ENCODE measurements at places on chromosomes 1 and 21.

DNA sequence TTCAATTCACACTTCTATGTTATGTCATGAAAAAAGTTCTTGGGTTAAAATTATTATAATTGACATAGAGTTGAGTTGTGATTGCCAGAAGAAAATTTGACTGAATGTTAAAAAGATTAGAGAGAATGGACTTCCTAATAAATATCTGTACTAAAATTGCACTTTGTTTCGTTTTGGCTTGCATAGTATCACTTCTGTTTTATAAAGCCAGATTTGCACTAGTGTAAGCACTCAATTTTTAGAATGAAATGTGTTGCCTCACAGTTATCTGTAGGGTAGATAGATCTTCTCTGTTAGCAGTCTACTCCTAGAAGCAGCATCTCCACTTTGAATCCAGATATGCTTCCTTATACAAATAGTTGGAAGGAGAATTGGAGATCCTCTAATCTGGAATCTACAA lies 95.2 kb upstream of the MPC2 start:
- H3K27me3 ChIP-seq, result no peaks in the 10 kb centered on the region
- no peak overlapping the region for H3K4me3 ChIP-seq
- DNase-seq, result no peak
- no peak overlapping the region for H3K27ac ChIP-seq
- H3K36me3 ChIP-seq, result peaks cover 2% of the 10 kb centered on the region
- no peaks in the 10 kb centered on the region for H3K4me1 ChIP-seq

- no peaks in the 10 kb centered on the region for H3K4me1 ChIP-seq
- no peak for DNase-seq
- H3K4me3 ChIP-seq, result no peak overlapping the region
- H3K27me3 ChIP-seq, result no peaks in the 10 kb centered on the region
- no peak overlapping the region for H3K27ac ChIP-seq
- H3K36me3 ChIP-seq, result no peaks in the 10 kb centered on the region
Measured at GRCh38 chr1:177024623-177025022, 139.9 kb downstream of the ASTN1 start.

- no peak overlapping the region for H3K4me3 ChIP-seq
- H3K27ac ChIP-seq, result no peak overlapping the region
- no peak for DNase-seq
- H3K27me3 ChIP-seq, result no peaks in the 10 kb centered on the region
Measured at GRCh38 chr1:118717893-118718292, 270.2 kb downstream of the TBX15 start.

DNA sequence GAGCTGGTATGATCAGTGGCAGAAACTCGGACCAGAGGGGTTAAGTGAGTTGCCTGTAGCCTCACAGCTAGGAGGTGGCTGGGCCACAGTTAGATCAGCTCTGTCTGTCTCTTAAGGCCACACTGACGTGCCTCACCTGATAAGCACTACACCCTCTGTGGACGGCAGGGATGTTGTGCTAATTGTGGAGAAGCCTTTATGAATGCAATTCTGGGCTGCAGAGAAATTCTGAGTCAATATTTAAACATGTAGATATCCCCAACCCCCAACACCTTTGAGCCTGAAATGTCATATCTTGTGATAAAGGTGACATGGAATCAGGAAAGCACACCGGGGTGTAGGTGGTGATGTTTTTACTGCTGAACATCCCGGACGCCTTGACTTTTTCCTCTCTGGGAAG lies 88.3 kb downstream of the KCNJ6 start:
- peak; percentile 73 for DNase-seq
- H3K4me1 ChIP-seq, result peaks cover 19% of the 10 kb centered on the region
- H3K27me3 ChIP-seq, result no peaks in the 10 kb centered on the region
- H3K4me3 ChIP-seq, result no peak overlapping the region

GRCh38 chr1:42264511-42265190 lies 70.4 kb downstream of the FOXJ3 start:
- H3K27me3 ChIP-seq, result no peaks in the 10 kb centered on the region
- no peaks in the 10 kb centered on the region for H3K4me1 ChIP-seq
- no peak for DNase-seq
- H3K27ac ChIP-seq, result no peak overlapping the region
- H3K4me3 ChIP-seq, result no peak overlapping the region

DNA sequence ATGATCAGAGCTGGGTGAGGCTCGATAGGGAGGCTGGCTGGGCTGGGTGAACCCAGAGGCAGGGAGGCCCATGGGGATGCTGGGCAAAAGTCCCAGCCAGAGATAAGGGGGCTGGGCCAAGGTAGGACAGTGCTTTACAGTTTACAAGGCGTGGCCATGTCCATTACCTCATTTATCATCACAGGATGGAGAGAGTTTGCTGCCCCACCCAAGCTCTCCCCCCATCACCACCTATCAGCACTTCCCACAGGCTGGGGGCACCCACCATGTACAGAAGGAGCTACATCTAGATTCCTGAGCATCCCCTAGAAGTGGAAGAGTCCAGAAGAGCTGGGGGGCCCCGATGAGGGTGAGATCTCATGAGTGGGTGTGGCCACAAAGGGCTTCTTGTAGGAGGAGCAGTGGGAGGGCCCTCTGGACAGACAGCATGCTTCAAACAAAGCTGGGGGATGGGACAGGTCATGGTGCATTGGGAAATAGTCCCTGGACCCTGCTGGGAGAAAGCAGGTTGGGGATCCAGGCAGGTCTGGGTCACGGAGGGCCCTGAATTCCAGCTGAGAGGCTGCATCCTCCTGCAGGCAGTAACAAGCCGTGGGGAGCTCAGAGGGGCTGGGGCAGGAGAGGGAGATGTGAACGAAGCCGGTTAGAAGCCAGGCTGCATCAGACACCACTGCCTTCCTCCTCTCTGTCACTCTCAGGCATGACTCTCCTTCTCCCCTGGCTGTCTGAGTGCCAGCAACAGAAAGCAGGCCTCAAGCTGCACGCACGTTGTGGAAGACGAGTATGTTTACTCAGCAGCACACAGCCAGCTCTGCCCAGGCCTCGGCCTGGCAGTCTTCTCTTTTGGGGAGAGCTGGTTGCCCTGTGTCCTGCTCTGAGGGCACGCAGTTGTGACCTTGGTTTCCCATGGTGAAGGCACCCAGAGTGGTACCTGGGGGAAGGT lies 202.3 kb downstream of the HIVEP3 start:
- no peaks in the 10 kb centered on the region for H3K36me3 ChIP-seq
- H3K27ac ChIP-seq, result no peak overlapping the region
- no peaks in the 10 kb centered on the region for H3K4me1 ChIP-seq
- DNase-seq, result no peak
- no peaks in the 10 kb centered on the region for H3K27me3 ChIP-seq

- H3K4me3 ChIP-seq, result peak overlapping the region; percentile 23
- peak; percentile 76 for DNase-seq
- H3K4me1 ChIP-seq, result no peaks in the 10 kb centered on the region
- H3K27ac ChIP-seq, result no peak overlapping the region
- no peaks in the 10 kb centered on the region for H3K27me3 ChIP-seq
Measured at GRCh38 chr21:34745557-34746255, 76.9 kb downstream of the CLIC6 start.

GRCh38 chr1:77281491-77282186 lies at the start of gene AK5:
TSS of gene AK5 (plus strand) at chr1:77282019. CDS start at chr1:77282314, 295 bp downstream.
- no peaks in the 10 kb centered on the region for H3K36me3 ChIP-seq
- no peaks in the 10 kb centered on the region for H3K4me1 ChIP-seq
- peaks cover 7% of the 10 kb centered on the region for H3K27me3 ChIP-seq
- peak; percentile 5 for DNase-seq

DNA sequence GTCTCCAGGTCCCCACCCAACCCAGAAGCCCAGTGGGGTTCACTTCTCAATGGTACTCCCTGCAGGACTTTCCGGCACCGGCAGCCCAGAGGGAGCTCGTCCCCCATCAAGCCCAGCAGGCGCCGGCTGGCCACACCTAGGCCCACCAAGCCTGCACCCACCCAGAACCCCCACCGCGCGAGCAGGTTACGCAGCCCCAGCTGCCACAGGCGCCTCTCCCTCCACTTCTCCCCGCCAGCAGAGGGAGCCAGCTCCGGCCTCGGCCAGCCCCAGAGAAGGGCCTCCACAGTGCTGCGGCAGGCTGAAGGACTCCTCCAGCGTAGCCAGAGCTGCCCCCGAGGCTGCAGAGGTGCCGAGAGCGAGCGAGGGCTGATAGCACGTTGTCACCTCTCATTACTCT lies 722.3 kb downstream of the PLA2G4A start:
- no peak overlapping the region for H3K27ac ChIP-seq
- no peak for DNase-seq
- H3K36me3 ChIP-seq, result no peaks in the 10 kb centered on the region
- no peaks in the 10 kb centered on the region for H3K27me3 ChIP-seq
- no peaks in the 10 kb centered on the region for H3K4me1 ChIP-seq
- H3K4me3 ChIP-seq, result no peak overlapping the region

GRCh38 chr1:18182398-18183160 lies 75.0 kb downstream of the IGSF21 start:
- H3K36me3 ChIP-seq, result no peaks in the 10 kb centered on the region
- H3K27me3 ChIP-seq, result no peaks in the 10 kb centered on the region
- H3K27ac ChIP-seq, result no peak overlapping the region
- H3K4me3 ChIP-seq, result no peak overlapping the region

DNA sequence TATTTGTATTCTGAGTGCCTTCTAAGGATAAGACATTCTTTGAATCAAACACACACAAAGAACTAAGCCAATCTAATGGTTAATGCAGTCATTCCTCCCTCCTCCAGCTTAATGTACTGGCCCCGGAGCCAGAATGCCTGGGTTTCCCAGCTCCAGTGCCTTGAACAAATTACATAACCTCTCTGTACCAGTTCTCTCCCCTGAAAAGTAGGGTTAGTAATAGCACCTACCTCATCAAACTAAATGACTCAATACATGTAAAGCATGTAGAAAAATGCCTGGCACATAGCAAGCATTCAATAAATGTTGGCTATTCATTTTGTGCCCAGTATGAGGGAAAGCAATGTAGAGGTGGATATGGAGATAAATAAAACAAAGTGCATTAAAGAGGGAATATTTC lies 14.0 kb downstream of the C1orf52 start:
- no peak for DNase-seq
- H3K4me1 ChIP-seq, result no peaks in the 10 kb centered on the region
- no peak overlapping the region for H3K4me3 ChIP-seq
- no peak overlapping the region for H3K27ac ChIP-seq
- H3K36me3 ChIP-seq, result no peaks in the 10 kb centered on the region

DNA sequence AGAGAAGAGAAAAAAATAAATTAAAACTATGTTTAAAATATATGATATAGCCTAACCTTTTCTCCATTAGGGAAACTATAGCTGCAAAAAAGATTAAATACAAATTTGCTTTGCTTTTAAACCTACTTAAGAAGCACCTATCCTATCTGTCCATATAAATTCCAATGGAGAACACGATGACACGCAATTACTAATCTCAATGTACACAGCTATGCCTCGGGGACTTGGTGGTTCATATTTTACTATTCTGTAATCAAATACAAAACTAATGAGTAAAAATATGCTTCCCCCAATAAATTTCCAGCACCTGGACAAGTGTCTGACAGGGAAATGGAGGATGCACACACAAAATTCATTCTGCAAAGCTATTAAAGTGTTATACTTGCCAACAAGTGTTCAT lies 386.4 kb downstream of the LMO4 start:
- no peak for DNase-seq
- H3K27me3 ChIP-seq, result no peaks in the 10 kb centered on the region
- H3K4me3 ChIP-seq, result no peak overlapping the region
- H3K4me1 ChIP-seq, result peaks cover 4% of the 10 kb centered on the region

DNA sequence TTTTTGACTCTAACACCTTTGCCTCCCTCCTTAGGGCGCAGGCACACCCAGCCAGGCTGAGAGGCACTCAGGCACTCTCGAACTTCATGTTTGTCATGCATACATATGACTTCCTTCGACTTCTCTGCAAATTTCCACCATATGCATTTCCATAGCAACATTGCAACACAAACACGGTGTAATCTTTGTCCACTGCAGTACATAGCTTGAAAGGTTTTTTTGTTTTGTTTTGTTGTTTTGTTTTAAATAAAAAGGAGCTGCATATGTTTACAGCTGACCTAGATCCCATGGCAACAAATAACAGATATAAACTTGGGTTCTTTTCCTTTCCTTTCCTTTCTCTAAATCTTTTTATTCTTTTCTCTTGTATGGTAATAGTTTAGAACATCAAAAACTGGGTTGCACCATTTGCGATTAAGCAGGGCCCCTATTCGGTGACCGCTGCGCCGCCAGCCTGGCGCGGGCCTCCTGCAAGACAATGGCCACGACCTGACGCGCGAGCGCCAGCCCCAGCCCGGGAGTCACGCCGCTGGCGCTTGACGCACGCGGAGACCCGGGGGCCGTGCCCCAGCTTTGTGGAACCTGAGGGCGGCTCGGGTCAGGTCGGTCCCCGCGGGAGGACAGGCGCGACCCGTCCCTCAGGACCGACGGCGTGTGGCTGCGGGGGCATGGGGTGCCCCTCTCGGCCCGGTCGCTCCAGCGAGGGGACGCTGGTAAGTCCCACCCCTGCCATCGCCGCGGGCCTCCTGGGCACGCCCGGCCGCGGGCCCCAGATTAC lies 35.2 kb downstream of the CCN1 start:
- H3K4me3 ChIP-seq, result no peak overlapping the region
- no peaks in the 10 kb centered on the region for H3K36me3 ChIP-seq

DNA sequence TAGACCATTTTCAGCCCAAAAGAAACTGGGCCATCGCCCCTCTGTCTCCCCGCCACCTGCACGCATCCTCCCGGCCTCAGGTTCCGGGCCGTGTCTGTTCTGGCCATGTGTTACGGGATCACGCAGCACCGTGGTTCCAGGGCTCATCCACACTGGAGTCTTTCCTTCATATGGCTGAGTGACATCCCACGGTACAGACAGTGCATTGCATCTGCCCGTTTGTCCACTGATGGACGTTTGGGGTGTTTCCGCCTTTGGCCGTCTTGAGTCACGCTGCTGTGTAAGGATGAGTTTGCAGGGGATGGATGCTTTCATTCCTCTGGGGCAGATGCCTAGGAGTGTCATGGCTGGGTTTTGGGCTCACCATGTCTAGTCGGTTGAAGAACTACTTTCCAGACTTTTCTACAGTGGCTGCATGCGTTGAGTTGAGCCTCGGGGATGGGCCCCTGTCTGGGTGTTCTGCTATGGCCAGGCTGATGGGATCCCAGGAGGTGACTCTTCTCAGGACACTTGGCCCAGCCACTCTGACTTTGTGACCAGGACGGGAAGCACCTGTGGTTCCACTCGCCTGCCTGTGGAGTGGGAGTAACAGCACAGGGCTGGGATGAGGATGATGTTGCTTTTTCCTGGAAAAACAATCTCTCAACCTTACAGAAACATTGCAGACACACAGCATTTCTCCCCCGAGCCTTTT lies 16.8 kb downstream of the RRP1 start:
- H3K4me1 ChIP-seq, result peaks cover 3% of the 10 kb centered on the region
- no peaks in the 10 kb centered on the region for H3K27me3 ChIP-seq
- no peak overlapping the region for H3K27ac ChIP-seq
- peaks cover 4% of the 10 kb centered on the region for H3K36me3 ChIP-seq
- no peak overlapping the region for H3K4me3 ChIP-seq
- DNase-seq, result no peak

- H3K4me3 ChIP-seq, result no peak overlapping the region
- no peak for DNase-seq
- no peaks in the 10 kb centered on the region for H3K36me3 ChIP-seq
- no peaks in the 10 kb centered on the region for H3K27me3 ChIP-seq
- no peaks in the 10 kb centered on the region for H3K4me1 ChIP-seq
- H3K27ac ChIP-seq, result no peak overlapping the region
Measured at GRCh38 chr1:85678193-85678592, 30.0 kb downstream of the ZNHIT6 start.

GRCh38 chr1:21585037-21585436 lies 75.8 kb downstream of the ALPL start:
- H3K27ac ChIP-seq, result no peak overlapping the region
- no peak overlapping the region for H3K4me3 ChIP-seq
- no peak for DNase-seq
- H3K4me1 ChIP-seq, result no peaks in the 10 kb centered on the region
- H3K36me3 ChIP-seq, result no peaks in the 10 kb centered on the region

Data from small intestine (tissue), 16 donors.